ENCODE measurements at places on chromosomes 12 and 14.
A peak's percentile ranks its signal among the peaks of the same experiment; 100 is the strongest.

- DNase-seq, result no peak
Measured at GRCh38 chr12:96425951-96426350, 25.7 kb upstream of the CDK17 start.

DNA sequence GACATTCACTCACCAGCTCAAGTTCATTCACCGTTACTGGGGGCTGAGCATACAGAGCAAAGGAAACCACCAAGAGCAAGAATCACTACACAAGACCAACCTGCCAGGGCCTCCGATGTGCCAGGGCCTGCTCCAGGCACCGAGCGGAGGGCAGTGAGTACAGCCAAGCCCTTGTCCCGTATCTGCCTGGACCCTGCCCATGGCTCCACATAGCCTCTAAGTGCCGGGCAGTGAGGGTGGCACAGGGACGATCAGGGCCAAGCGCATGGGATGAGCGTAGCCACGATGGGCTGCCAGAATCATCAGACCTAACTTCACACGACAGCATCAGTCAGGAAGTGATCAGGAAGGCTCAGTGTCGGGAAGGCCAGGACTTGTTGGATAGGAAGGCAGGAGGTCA, 199.6 kb downstream of the BCL11B start:
- DNase-seq, result no peak

DNA sequence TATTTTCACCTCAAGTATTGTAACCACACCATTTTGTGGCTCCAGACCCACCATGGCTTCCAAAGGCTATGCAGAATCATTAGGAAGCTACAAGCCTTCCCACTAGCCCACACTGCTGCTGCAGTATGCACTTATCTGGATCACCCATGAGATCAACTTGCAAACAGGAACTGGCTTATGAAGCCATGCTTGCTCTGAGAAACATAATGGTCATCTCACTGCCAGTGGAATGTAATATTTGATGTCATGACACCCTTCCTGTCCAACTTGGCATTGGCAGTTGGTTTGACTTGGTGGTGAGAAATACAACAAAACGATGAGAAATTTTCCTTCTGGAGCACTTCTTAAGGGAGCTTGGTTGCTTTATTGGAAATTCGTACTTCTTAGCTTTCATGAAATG, 69.3 kb upstream of the FRMD6 start:
- DNase-seq, result no peak

DNA sequence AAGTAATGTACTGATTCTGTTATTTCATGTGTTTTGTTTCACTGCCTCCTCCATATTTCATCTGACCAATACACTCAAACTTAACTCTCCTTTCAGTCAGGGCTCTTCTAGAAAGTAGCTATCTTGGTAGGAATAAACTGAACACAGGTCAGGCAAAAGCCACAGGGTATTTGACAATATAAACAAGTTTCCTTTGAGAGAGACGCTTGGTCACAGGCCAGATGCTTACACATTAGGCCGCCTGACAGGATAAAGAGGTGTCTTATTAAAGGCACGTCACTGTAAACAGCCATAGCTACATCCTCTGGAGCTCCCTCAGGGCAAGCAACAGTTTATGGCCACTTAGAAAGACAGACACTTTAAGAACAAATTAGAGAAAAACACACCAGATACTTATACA, 607.5 kb downstream of the SLC6A15 start:
- no peak for DNase-seq

DNA sequence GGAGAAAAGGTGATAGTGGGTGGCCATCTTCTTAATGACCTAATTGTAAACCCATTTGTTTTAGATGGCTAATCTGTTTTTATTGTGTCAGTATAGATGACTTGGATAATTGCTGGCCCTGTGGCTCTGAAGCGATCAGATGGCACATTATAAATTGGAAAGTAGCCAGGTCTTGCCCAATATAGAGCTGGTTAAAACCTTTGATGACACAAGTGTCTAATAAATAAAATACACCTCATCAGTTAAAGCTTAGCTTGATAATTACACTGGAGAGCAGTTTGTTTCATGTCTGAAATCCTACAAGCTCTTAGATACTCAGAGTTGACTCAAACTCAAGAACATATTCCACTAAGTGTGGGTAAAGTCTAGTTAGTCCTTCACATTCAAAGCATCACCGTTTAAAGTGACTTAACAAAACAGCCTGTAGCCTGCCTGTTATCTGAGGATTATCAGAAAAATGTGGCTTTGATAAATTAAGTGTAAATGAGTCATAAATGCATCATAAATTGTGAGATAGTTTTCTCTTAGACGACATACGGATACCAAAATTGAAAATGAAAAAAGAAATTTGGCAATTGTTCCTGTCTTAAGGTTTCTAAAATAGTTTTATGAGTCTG, 280.9 kb downstream of the LRIG3 start:
- no peak for DNase-seq

- DNase-seq, result no peak
Measured at GRCh38 chr12:55974308-55974730, 441 bp downstream of the RAB5B start.

- DNase-seq, result no peak
Measured at GRCh38 chr14:91509878-91510170, 286 bp downstream of the PPP4R3A start.

DNA sequence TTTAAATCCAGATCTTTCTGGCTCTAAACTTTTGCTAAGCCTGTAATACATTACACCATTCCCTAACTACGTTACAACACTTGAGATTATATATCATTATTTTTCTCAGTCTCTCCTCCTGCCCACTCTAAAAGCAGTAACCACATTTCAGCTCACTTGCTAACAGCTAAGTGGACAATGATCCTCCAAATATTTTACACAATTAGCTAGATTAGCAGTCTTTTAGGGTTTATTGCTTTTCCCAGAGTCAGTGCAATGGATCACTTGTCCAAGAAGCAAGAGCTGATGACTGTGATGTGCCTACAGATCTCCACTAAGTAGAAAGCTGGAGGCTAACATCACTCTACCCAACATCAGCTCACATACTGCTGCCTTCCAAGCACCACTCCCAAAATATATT, 17.6 kb downstream of the CPNE8 start:
- DNase-seq, result no peak

- no peak for DNase-seq
Measured at GRCh38 chr12:112433551-112433950, 14.8 kb downstream of the PTPN11 start.

DNA sequence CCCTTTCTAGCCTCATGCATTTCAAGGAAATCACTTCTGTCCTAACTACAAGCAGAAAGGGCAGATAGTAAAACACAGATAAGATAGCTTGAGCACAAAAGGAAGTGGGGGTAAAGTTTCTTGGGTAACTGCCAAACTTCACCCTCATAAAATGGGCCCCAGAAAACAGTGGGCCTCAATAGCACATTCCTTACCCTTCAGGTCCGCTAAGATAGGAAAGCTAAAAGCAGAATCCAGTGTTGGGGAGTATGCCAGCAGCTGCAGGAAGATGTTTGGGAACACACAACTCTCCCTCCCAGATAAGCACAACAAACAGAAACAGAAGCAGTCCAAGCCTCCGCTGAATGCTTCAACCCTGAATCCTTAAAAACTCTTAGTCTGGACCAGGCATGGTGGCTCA, 110.9 kb upstream of the MGAT4C start:
- DNase-seq, result no peak

GRCh38 chr12:20865873-20866272, 55.4 kb downstream of the SLCO1B3 start:
- DNase-seq, result no peak

- DNase-seq, result no peak
Measured at GRCh38 chr12:63090716-63091115, 60.3 kb downstream of the AVPR1A start.

DNA sequence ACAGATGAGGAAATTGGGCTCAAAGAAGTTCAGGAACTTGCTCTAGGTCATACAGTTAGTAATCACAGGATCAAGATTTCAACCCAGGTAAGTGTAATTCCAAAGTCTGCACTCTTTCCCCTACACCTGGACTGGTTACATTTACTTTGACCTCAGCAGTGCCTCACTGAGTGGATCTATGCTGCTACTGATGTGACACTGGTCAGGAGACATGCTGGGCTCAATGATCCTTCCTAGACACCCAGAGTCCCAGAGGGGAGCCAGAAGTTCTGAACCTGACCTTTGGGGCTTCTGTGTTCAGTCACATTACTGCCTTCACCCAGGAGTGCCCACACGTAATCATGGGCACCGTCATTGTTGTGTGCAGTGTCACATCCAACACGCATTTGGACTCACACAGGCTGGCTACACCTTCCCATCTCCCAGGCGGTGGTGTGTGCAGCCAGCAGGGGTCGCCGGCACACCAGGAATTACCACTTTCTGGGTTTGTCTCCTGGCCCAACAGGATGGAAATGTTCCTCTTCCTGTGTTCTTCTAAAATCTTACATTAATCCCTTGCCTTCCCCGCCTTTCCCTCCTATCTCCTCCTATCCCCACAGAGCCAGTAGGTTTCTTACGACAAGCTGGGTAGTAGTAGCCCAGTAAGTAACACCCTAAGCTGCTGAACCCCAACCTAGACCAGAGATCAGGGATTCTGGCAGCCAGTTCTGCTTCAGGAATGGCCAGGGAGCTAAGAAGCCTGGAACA, 25.6 kb downstream of the CALCOCO1 start:
- peak; percentile 65 for DNase-seq
